Choroid plexus epithelial cell (primary cell): ENCODE measurements at places on chromosomes 5 and 9.

DNA sequence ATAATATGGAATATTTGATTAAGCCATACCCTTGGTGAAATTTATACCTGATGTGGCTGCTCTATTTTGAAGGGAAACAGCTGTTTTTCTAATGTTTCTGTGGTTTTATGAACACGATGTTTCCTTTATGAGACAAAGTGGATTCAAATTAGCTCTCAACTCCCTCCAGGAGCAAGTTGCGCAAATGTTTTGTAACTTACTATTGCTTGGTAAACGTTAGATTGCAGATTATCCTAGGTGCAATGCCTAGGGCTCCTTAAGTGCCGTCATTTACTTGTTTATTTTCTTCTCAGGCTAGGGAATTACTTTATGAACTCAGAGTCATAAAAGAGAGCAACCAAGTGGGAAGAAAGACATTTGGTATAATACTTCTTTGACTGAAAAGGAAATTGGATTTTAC is 763.1 kb downstream of the TAF11L14 start:
- DNase-seq = no peak

DNA sequence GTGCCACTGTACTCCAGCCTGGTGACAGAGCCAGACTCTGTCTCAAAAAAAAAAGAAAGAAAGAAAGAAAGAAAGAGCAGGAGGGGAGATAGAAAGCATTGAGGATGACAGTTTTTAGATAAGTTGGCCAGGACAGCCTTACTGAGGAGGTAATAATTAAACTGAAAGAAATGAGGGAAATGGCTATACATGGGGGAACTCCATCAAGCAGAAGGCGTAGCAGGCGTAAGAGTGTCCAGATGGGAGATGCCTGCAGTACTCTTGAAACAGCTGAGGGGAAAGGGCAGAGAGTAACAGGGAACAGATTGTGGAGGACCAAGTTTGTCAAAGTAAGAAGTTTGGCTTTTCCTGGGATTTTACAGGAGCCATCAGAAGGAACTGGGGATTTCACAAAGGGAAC is 57.5 kb downstream of the HMGCS1 start:
- DNase-seq = no peak

- DNase-seq = peak; percentile 20
Measured at GRCh38 chr9:114718801-114719221, 36.8 kb upstream of the TEX48 start.

GRCh38 chr5:56525113-56525512 is 290.2 kb upstream of the MAP3K1 start:
- peak; percentile 64 for DNase-seq

GRCh38 chr5:38208782-38209378 is 49.5 kb upstream of the EGFLAM start:
- DNase-seq = peak; percentile 77

- DNase-seq = no peak
Measured at GRCh38 chr5:67960939-67961338, 254.6 kb upstream of the PIK3R1 start.

GRCh38 chr5:16776611-16777251 is 159.4 kb downstream of the MYO10 start:
- DNase-seq = peak; percentile 30

GRCh38 chr5:143199843-143200242 is 203.6 kb downstream of the NR3C1 start:
- DNase-seq = no peak

DNA sequence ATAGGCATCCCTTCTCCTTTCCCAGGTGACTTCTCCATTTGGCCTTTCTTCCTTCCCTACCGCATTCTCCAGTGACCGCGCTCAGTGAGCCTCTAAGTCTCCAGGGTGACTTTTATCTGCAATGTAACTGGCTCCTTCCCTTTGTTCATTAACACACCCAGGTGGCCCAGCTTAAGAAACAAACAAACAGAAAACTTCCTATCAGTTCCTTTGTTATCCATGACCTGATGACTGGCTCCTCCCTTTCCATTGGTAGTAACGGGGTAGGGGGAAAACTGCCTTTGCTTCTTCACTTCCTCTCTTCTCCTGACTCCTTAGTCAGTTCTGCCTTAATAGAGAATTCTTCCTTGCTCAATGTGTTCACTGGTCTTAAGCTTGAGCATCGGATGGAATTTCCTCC is 7.0 kb upstream of the SH3GL2 start:
- DNase-seq = no peak

- DNase-seq = no peak
Measured at GRCh38 chr5:101782352-101783103, 513.6 kb downstream of the SLCO4C1 start.

DNA sequence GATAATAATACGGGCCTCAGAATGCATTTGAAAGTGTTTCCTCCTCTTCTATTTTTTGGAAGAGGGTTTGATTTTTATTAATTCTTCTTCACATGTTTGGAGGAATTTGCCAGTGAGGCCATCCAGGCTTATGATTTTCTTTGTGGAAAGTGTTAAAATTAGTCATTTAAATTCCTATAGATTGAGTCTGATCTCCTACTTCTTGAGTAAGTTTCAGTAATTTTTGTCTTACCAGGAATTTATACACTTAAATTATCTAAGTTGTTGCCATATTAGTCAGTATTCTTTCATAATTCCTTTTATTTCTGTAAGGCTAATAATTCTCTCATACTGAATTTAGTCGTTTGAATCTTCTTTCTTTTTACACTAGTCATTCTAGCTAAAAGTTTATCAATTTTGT is 25.2 kb upstream of the HAPLN1 start:
- DNase-seq = no peak
